ENCODE measurements at places on chromosomes 2 and 18.

- DNase-seq = peak; percentile 84
These were observed 61.2 kb downstream of the COL5A2 start for GRCh38 chr2:189118386-189118785.

DNA sequence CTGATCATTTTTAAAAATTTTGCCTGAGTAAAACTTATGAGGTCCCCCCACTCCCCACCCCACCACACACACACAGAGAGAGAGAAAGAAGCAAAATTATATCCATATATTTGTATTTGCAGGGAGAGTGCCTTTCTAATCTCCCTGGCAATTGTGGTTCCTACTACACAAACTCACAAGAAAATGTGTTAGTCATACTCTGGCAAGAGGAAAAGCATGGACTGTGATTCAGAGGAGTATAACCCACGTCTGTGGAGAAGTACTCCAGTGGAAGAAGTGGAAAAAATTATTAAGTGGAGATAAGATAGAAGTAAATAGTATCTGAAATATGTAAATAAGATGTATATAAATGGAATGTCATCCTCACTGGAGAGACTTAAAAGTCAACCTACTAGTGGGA lies 114.0 kb downstream of the DSEL start:
- DNase-seq = no peak

GRCh38 chr2:142020368-142020767 lies 110.4 kb downstream of the LRP1B start:
- no peak for DNase-seq

DNA sequence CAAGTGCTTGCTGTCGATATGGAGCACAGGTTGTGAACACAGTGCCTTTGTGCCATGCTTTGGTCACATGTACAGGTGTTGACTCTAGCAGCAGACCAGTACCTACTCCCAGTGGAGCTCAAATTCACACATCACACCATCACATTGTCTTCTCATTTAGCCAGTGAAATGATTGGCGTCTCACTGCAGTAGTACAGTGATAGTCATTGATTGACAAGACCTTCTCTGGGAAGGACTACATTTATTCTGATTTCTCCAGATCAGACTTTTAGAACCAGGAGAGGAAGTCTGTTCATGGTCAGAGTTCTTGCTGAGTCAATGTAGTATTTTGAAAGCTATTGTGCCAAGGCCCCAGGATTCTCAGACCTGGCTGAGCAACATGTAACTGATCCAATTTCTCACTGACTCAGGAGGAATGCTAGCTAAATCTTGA lies 75.2 kb downstream of the FMNL2 start:
- no peak for DNase-seq

- no peak for DNase-seq
These were observed 190.1 kb downstream of the PTPRM start for GRCh38 chr18:7757175-7757574.

GRCh38 chr2:13193900-13194299 lies 477.2 kb downstream of the TRIB2 start:
- DNase-seq = peak; percentile 23

DNA sequence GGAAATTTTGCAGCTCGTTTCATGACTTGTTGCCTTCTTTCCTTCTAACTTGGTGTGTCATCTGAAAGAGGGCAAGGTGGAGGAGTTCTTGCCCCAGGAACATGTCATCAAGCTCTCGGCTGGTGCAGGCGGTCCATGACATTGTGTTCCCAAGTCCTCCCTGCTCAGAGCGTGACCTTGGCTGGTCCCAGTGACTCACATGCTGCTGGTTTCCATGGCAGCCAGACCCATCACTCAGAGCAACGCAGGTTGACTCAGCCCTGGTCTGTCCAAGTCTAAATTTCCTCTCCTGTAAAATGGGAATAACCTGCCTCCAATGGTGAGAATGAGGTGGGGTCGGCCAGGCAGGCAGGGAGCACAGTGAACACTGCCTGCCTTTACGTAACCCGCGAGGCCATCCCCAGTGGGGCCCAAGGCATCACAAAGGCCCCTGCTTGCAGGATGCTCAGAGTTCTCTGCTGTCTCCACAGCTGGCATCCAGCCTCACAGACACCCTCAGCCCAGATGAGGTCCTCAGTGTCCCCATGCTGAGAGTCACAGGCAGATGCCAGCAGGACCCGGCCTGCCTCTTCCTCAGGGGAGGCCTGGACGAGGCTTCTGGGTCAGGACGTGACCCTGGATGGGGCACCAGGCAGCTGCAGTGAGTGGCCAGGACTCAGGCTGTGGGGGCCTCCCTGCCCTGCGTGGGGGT lies 143.7 kb downstream of the TPO start:
- no peak for DNase-seq

- DNase-seq = peak; percentile 75
These were observed 428.2 kb upstream of the KCNH7 start for GRCh38 chr2:163266772-163267171.

DNA sequence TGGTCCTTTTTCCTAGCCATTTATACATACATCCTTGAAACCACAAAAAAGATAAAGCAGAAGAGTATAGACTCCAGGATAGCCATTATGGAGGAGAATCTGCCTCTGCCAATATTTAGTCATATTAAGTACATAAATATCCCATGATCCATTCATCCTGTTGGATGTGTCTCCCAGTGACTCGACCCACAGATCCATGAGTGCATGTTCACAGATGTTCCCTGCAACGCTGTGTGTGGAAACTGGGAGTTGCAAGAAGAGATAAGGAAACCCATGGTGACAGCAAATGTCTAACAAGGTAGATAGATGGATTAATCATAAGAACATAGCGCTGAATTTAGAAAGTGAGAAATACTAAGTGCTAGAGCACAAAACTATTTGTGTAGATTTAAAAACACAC lies 34.5 kb downstream of the STK39 start:
- no peak for DNase-seq

DNA sequence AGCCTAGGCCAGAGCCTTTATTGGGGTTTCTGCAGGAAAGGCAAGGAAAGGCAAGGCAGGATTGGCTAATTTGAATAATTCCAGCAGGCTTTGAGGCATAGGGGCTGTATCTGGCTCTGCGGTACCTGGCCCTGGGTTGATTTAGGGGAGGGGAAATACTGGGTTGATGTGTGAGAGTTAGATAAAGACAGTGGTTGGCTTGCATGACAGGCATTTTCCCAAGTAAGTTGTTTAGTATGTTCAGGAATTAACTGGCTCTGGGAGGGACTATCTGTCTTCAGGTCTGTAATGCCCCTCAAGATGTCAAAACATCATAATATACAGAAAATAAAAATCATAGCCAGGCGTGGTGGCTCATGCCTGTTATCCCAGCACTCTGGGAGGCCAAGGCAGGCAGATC lies 98.7 kb downstream of the UBR3 start:
- DNase-seq = no peak

GRCh38 chr2:76973610-76974009 lies 548.6 kb downstream of the LRRTM4 start:
- no peak for DNase-seq

GRCh38 chr2:102129951-102130646 lies 12.4 kb upstream of the IL1R1 start:
- DNase-seq = no peak

GRCh38 chr2:17171446-17172049 lies 346.7 kb downstream of the RAD51AP2 start:
- peak; percentile 32 for DNase-seq

DNA sequence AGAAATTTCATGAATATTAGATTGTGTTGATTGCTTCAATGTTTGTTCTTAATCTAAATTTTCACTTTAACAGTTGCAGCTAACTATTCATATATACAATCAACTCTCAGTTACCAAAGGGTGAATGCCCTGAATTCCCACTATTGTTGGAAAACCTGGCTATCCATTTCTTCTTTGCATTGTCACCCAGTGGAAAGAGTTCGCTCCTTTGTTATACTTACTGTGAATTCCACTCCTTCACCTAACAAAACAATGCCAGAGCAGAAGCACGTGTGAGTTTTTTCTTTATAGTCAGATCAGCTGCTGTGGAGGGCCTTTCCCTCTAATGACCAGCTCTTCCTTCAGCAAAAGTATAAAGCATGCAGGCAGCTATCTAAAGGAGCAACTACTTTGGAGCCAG lies 409.2 kb upstream of the NRP2 start:
- no peak for DNase-seq

DNA sequence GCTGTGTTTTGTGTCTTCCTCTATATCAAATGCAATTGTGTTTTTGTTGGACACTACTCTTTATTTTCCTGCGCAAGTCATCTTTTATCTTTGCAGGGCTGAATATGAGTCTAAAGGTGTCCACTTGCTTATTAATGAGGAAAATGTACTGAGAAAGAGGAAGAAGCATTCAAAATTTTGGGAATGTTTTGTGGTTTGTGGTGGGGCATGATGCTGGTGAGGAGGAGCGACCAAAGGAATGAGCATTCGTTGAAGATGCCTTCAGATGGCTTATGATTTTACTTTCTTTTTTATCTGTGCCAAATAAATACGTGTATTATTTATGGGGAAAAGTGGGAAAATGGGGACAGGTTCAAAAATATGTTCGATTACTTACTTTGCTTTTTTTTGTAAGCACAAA lies 63.9 kb upstream of the SMIM21 start:
- DNase-seq = no peak

GRCh38 chr18:4101009-4101408 lies 354.1 kb downstream of the DLGAP1 start:
- DNase-seq = no peak

GRCh38 chr18:48663096-48663930 lies 124.5 kb downstream of the CTIF start:
- no peak for DNase-seq

DNA sequence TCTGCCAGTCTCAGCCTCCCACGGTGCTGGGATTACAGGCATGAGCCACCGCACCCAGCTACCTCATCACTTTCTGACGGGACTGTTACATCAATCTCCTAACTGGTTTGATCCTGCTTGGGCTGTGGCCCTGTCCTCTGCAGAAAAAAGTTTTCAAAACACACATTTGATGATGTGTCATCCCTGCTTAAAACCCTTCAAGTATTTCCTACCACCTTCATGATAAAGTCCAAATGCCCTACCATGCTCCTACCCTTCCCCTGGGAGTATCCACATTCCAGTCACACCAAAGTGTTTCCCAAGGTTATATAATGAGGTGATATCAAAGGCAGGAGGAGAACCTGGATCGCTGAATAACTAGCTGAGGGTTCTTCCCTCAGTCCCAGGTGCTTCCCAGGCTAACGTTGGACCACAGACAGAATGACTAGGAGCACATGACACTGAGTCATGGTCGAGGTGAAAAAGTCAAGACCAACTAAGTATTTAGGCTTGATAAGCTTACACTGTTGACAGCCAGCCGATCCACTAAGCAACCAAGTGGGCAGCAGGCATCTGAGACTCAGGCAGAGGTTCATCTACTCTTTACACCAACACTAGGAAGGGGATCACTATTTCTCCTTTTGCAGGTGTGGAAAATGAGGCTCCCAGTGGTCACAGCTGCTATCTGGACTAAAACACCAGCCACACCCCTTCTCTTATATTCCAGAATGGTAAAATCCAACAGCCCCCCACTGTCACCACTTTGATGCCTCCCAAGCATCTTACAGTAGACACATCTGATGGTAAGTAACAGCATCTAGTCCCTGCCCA lies 31.8 kb downstream of the CYRIA start:
- DNase-seq = no peak

- DNase-seq = no peak
These were observed 15.4 kb upstream of the FARP2 start for GRCh38 chr2:241340631-241341163.

DNA sequence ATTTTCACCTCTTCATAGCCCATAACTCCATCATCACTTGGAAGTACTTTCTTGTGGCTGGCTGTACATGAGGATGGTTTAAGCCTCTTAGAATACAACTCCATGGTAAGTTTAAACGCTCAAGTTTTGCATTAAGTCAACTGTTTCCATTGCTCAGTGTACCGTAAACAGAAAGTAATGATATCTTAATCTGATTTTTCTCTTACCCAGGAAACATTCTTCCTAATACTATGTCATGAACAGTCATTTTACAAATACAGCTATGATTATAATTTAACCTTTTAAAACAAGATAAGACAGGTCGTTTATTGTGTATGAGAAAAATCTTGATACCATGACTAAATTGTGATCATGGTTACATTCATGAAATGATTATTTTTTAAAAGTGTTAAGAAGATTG lies 11.6 kb upstream of the DYNC2LI1 start:
- no peak for DNase-seq

GRCh38 chr18:45723567-45724355 lies at the start of gene SLC14A1:
TSS of gene SLC14A1 (plus strand) at chr18:45724181. CDS start at chr18:45730321, 6,140 bp downstream.
- no peak for DNase-seq

GRCh38 chr2:96254571-96254970 lies 11.2 kb downstream of the TMEM127 start:
- DNase-seq = no peak

DNA sequence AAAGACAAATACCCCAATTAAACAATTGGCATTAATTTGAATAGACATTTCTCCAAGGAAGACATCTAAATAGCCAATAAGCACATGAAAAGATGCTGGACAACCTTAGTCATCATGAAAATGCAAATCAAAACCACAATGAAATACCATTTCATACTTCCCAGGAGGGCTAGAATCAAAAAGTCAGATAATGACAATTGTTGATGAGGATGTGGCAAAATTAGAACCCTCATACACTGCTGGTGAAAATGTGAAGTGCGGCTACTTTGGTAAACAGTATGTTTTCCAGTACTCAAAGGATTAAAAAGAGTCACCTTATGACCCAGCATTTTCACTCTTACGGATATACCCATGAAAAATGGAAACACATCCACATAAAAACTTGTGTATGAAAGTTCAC lies 91.6 kb downstream of the FIGN start:
- DNase-seq = no peak

DNA sequence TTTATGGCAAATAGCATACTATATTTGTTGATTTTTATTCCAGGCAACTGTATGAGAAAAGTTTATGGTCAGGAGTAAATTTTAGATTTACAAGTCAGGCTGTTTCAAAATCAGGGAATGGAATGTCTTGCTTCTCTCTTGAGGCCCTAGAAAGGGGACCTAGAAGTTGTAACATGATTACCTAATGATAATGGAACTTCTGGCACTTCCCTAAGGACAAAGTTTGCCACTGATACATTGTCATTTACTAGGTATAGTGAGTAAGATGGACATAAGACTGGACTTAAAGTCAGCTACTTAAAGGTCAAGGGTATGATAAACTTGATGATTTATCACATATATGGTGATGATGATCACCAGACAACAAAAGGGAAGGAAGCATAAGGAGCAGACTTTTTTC lies 103.3 kb upstream of the VRK2 start:
- DNase-seq = no peak

DNA sequence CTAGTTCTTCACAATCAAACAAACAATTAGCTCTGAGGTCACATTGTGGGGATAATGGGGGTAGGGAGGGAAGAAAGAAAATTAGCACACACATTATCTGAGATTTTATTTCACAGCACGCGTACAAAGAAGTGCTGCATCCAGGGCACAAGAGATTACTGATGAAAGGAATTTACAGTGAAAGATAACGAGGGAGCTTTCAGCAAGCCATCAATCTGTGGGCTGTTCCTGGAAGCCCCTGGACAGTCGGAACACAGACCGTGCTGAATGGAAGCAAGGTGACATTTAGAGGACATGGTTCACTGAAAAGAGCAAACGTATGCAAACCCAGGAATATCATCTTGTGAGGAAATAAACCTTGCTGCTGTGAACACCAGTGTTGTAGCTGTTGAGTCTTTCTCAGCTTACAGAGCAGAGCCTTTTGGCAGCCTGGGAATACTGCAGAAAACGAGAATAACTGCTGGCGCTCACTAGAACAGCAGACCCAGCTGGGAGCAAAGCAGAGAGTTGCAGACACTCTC lies 63.2 kb downstream of the SCG2 start:
- no peak for DNase-seq

GRCh38 chr2:26048791-26049190 lies 14.9 kb downstream of the RAB10 start:
- DNase-seq = no peak

GRCh38 chr18:58699551-58699950 lies 28.3 kb downstream of the MALT1 start:
- DNase-seq = no peak

GRCh38 chr2:41151746-41152145 lies 699.9 kb upstream of the SLC8A1 start:
- no peak for DNase-seq
